GM06990 (cell line): ENCODE measurements at places on chromosomes 7 and 10.

- DNase-seq = no peak
Measured at GRCh38 chr10:53162856-53163255, 390.3 kb upstream of the MBL2 start.

DNA sequence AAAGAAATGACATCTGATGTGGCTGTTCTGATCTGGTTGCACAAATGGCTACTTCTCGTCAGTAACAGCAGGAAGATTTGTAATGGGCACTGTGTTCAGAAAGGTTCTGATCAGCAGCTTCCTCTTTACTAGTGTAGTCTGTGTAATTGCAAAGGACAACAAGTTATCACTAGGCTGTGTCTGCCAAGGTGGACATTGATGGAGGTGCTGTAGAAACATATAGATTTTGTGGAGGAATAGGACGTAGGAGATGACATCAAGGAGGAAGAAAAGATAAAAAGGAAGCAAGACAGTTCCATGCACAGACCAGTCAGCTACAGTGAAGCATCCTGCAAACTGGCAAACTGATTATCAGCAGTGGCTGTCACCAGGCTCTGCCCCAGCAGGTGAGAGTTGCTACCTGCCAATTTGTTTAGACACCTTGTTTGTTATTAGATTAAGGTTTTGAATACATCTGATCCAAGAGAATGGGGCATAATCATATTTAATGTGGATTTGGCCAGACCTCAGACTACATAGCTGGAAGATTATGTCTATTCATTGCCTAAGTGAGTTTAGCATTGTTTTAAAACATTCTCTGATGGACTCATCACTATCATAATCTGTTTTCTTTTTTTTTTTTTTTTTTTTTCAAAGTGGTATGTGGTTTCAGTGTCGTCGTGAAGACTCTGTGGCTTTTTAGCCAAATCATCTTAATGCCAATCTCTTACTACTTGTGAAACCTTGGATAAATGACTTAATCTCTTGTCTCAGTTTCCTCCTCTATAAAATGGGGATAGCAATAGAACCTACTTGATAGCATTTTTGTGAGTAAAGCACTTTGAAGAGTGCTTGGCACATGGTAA lies 417.9 kb upstream of the LRGUK start:
- no peak for DNase-seq

- DNase-seq = no peak
Measured at GRCh38 chr7:43954524-43955228, 28.4 kb downstream of the UBE2D4 start.

- no peak for DNase-seq
Measured at GRCh38 chr10:53839440-53840039, 961.5 kb downstream of the PCDH15 start.

DNA sequence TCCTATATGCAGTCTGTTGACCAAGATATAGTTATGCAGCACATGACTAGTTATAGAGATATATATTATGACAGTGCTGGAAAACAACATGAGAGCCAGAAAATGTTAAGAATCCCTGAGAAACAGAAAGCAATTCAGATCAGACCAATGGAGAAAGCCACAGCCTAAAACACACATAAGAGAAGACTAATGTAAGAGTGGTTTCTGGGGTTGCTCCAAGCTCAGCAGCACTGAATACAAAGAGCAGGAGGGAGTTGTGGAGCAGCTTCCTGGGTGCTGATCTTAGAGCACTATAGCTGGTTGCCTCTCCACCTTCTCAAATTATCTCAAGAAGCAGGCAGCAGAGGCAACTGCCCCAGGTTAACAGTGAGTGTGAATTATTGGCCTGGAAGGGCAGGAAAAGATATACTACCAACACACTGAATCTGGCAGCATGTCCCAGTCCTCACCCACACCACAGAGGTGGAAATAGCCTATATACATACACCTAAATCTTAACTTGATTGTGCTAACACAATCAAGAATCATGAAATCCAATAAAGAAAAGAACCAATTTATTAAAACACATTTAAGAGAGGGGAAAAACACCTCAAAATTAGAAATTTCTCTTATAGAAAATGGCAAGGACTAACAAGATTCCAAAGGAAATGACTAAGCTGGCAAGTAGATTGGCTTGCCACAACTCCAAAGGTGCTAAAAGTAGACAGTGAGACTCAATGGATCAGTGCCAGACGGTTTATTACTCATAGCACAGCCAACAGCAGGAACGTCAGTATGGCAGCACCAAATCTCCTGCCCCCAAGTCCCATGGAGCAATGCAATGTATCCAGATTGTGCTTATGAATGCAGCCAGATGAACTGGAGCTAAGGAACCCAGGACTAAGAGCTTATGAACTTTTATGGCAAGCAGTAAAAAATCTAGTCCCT lies 5.1 kb downstream of the PTTG1IP2 start:
- DNase-seq = no peak

DNA sequence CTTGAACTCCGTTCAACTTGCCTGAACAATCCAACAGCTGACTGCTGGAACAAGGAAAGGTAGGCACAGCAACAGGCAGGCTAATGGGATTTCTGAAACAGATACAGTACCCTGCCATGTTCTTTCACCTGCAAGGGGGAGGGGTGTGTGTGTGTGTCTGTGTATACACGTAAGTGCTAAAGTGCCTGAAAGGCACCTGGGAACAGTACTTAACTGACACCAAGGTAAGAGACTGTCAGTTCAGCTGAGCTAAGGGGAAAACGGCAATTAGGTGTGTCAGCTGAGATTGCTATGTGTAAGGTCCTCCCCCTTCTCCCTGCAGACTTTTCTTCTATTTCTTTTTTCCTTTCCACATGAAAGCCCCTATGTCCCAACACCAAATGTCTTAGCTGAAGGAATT lies 27.0 kb downstream of the NAMPT start:
- no peak for DNase-seq

GRCh38 chr7:116024826-116025809 lies 5.4 kb downstream of the TFEC start:
- no peak for DNase-seq

GRCh38 chr7:100509231-100509630 lies 25.5 kb downstream of the NYAP1 start:
- DNase-seq = no peak

DNA sequence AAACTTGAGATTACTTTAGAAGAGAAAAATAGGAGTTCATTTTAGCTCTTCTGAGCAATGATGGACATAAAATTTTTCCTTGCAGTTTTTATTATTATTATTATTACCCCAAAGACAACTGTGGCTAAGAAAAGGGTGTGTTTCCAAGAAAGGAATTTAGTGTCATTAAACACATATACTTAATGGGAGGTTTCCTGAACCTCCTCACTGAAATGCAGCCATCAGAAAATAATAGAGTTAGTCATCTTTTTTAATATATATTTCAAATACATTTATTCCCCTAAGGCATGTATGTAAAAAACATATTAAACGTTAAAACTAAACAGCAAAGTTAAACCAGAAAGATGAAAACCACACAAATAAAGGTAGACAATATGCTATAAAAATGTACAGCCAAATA lies 66.8 kb downstream of the CRPPA start:
- no peak for DNase-seq

GRCh38 chr10:112375721-112376395 lies 1.9 kb downstream of the ACSL5 start:
- peak; percentile 77 for DNase-seq

DNA sequence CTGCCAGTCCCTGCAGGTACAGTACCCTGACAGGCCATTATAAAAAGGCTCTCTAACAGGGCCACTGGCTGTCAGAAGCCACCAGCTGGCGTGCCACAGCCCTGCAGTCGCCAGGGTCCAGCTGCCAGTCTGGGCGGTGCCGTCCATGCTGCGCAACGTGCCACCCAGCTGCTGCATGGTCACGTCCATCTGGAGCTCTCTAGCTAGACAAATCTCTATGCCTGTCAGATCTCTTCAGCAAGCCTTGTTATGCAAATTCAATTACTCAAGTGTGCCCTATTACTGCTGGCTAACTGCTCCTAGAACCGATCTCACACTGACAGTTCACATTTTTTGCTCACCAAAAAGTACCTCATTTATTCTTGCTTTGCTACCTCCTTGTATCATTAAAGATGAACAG lies 75.9 kb downstream of the HIBADH start:
- DNase-seq = peak; percentile 69

DNA sequence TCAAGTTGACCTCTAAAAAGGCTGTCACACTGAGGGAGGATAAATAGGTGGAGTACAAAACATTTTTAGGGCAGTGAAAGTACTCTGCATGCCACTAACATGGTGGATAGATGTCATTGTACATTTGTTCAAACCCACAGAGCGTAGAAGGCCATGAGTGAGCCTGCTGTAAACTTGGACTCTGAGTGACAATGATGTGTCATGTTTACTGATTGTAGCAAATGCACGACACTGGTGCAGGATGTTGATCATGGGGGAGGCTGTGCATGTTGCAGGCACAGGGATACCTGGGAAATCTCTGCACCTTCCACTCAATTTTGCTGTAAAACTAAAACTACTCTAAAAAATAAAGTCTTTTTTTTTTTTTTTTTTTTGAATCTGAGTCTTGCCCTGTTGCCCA lies 52.5 kb upstream of the GRID1 start:
- no peak for DNase-seq

DNA sequence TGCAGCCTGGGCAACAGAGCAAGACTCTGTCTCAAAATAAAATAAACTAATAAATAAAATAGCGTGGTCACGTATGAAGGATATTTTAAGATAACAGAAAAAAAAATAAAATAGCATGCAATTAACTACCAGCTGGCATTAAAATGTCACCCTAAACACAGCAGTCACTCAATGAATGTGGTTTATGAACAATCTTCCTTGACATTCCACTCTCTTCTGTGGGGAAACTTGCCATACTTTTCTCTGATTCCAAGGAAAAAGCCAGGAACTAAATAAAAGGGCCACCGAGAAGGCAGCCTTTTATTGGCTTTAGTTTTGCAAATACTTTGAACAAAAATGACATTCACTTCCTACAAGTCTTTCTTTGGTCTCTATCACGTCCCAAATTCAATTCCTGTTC lies 266.6 kb downstream of the PARD3 start:
- no peak for DNase-seq

DNA sequence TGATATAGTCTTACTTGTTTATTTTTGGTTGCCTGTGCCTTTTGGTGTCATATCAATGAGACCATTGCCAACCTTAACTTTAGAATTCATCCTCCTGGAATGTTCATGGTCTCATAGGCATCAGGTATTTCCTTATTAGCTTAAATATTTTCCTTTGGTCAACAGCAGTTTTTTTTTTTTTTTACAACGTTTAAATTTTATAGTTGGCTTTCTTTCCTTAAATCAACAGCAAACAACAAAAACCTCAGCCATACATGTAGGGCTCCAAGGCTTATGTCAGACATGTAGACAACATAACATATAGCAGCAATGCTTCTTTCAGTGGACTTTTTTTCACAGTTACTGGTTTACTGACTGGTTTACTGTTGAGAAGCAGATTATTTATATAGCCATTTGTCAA lies 22.7 kb downstream of the ENTPD7 start:
- DNase-seq = no peak

DNA sequence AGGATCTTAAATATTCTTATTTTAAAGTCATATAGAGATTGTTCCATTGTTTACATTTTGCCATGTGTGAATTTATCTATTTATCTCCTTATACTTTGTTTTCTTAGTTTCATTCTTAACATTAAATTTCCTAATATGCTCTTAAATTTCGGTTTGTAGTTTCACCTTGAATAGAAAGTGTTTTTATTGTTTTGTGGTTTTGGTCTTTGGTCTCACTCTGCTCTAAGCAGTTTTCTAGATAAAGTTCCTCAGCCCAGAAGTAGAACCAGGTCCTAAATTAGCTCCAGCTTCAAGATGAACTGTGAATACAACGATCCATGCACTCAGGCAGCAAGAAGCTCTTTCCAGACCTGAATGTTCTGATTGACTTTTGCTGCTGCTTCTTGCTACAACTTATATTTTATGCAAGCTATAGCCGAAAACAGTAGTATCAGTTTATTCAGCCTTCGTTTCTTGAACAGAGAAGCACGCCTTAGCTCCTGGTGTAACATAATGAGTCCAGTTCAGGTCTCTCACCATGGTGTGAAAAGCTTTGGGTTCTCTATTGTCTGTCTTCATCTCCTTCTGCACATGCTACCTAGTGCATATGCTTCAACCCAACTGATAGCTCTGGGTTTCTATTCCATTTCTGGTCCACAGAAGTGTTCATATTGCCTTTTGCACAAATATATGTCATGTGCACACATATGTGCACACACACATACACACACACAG lies 95.3 kb downstream of the SEM1 start:
- DNase-seq = no peak

DNA sequence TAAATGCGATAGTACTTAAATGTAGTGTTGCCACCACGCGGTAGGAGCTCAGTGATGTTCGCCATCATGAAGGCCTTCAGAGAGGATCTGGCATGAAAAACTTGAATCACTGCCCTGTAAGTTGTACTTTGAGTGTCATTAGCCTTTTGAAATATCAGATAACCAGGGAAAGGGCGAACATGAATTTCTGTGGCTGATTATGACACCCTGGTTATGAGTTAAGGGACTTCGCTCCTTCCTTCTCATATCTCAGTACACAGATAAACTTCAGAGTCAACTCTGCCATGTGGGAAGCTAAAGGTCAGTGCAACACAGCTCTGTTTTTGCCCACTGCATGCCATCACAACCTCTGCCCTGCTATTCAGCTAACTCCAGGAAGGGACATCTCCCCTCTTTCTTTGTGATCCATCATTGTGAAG lies 8.9 kb upstream of the ACSL5 start:
- DNase-seq = no peak

DNA sequence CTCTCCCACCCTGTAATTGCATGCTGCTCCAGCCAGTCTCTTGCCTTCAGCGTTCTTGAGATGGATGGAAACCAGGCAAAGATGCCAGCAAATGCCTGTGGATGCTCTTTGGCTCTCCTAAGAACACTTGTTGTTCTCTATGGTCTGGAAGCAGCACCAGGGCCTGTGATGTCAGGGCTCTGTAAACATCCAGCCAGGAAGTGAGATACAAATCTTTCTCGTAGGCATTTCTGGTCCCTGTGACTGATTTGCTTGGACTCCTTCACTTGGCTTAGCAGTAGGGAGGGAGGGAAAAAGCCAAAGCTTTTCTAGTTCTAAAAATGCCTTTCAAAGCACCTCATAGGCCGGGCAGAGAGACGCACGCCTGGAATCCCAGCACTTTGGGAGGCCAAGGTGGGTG lies 201.3 kb downstream of the REEP3 start:
- DNase-seq = no peak

DNA sequence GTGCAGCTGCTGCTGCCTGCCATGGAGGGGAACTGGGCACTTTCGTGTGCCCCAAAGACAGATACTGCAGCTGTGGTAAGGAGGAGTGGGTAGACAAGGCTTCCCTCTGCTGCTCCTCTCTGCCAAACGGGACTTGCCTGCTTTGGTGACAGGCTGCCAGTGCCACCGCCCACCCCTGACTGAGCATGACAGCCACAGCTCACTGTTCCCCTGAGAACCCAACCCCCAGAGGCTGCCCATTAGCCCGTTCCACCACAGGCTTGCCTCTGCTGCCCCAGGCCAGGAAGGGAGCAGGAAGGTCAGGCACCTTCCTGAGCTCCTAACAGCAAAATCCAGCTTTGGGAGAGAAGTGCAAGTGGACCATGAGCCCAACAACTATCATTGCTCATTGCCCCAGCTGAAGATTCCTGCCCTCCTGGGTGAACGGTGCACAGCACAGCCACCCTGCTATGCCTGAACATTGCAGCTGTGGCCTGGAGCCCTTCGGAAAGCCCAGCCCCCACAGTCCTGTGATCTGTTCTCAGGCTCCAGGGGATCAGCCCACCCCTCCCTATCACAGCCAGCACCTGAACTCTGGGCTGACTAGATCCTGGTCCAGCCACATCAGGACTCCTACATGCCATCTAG lies 58.7 kb upstream of the ANTXRL start:
- no peak for DNase-seq

GRCh38 chr10:59868696-59869593 lies 37.4 kb downstream of the CCDC6 start:
- DNase-seq = no peak

- no peak for DNase-seq
Measured at GRCh38 chr7:5646846-5647245, 134.6 kb downstream of the RNF216 start.
